ENCODE measurements at places on chromosomes 3 and 15. TPM values are rescaled to one million over a fixed set of nuclear protein-coding genes. Genes with fewer than 3 reads are reported as not detected.

GRCh38 chr15:75733761-75734651 is 21.4 kb upstream of the CSPG4 start:
- DNase-seq, result no peak
- H3K27me3 ChIP-seq, result no peaks in the 10 kb centered on the region
- H3K4me3 ChIP-seq, result no peak overlapping the region
- no peak overlapping the region for H3K27ac ChIP-seq
- no peaks in the 10 kb centered on the region for H3K36me3 ChIP-seq

DNA sequence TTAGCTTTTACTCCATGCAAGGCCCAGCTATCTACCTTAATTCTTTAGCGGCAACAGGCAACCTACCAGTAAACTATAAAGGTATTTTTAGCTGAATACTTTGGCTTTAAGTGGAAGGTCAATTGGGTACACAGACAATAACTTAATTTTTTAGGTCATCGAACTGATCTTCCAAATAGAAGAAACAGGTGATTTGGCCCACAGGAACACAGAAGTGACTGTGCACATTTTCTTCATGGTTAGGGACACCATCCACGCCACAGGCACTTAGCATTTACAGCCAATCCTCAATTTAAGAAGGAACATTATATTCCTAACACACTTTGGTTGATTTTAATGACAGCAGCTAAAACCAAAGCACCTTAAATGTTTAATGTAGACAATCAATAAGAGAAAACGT is 1.9 kb downstream of the ARPP19 start:
- no peaks in the 10 kb centered on the region for H3K36me3 ChIP-seq
- H3K4me1 ChIP-seq, result peaks cover 35% of the 10 kb centered on the region
- H3K27me3 ChIP-seq, result no peaks in the 10 kb centered on the region
- no peak overlapping the region for H3K27ac ChIP-seq
- DNase-seq, result no peak

SUSD5 gene
- 4.0 TPM for total RNA-seq

- peaks cover 13% of the 10 kb centered on the region for H3K4me1 ChIP-seq
- no peak for DNase-seq
- no peaks in the 10 kb centered on the region for H3K27me3 ChIP-seq
- H3K27ac ChIP-seq, result no peak overlapping the region
Observed at GRCh38 chr3:100080573-100080972, 33.7 kb downstream of the FILIP1L start.

ANKRD63 gene
- total RNA-seq, result not detected

DNA sequence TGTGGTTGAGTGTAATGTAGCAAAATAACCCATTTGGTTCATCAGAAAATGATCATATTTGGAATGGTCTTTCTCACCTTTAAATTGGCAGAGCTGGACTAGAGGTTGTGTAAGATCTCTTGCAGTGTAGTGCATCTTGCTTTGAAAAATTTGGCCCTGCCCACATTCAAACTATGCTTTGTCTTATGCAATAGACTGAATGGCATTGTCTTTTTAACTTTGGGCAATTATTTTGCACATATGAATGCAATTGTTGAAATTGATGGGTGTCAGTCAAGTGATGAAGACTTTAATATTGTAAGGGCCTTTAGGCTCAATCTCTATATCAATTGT is 381.4 kb downstream of the GRM7 start:
- no peak for DNase-seq
- no peak overlapping the region for H3K27ac ChIP-seq
- no peaks in the 10 kb centered on the region for H3K27me3 ChIP-seq
- H3K4me1 ChIP-seq, result peaks cover 8% of the 10 kb centered on the region
- no peak overlapping the region for H3K4me3 ChIP-seq

DNA sequence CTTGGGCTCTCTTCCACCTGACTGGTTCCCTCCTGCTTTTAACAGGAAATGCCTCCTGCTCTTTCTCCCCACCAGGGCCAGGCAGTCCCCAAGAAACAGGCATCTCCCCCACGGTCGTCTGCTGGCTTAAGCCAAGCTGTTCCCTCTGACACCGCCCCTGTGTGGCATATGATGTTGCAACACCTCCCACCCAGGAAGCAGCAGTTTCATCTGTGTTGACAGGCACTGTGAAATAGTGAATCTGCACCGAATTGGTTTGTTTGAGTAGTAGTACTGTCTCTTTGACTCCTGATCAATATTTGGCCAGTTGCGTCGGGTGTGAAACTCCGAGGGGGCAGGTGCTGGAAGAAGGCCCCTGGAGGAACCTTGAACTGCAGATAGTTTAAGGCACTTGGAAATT is 188.8 kb downstream of the FEZF2 start:
- no peak for DNase-seq
- H3K4me3 ChIP-seq, result no peak overlapping the region
- H3K27ac ChIP-seq, result no peak overlapping the region
- H3K27me3 ChIP-seq, result no peaks in the 10 kb centered on the region
- no peaks in the 10 kb centered on the region for H3K36me3 ChIP-seq

GRCh38 chr3:187198490-187198889 is 1.2 kb downstream of the RTP1 start:
- no peak for DNase-seq
- no peaks in the 10 kb centered on the region for H3K27me3 ChIP-seq
- H3K4me3 ChIP-seq, result no peak overlapping the region

DNA sequence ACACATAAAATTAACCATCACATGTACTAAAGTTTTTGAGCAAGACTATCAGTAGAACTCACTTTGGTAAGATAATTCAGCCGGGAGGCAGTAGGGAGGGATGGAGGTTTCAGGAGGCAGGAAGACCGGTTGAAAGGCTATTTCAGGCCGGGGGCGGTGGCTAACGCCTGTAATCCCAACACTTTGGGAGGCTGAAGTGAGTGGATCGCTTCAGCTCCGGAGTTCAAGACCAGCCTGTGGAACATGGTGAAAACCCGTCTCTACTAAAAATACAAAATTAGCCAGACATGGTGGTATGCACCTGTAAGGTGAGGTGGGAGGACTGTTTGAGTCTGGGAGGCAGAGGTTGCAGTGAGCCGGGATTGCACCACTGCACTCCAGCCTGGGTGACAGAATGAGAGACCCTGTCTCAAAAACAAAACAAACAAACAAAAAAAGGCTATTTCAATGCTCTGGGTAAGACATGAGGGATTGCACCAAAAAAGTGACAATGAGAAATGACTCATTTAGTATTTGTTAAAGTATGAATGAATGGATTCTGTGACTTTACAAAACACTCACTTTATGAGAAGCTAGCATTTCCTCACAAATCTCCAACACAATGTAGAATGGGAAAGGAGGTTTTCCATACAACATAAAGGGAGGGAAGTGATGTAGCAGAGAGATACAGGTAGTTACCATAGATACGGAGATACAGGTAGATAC is 43.9 kb downstream of the SH3BP5 start:
- H3K4me3 ChIP-seq, result no peak overlapping the region
- peaks cover 71% of the 10 kb centered on the region for H3K4me1 ChIP-seq
- no peak overlapping the region for H3K27ac ChIP-seq
- H3K27me3 ChIP-seq, result no peaks in the 10 kb centered on the region
- no peak for DNase-seq
- H3K36me3 ChIP-seq, result no peaks in the 10 kb centered on the region

DNA sequence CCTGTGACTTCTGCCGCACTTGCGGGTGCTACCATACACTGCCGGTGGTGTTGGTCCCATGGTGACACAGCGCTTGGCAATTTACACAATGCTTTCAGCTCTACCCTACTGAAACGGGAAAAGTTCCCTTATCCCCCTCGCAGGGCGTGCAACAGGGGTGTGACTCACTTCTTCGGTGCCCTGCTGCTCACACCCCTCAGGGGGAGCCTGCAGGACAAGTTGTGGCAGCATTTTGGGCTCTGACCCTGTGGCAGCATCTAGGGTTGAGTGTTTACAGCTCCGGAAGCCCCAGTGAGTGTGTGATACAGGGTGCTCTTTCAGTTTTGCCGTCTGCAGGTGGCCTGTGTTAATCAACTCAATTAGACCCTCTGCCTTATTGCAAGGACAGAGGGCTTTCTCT is 324.7 kb upstream of the RGMA start:
- H3K27ac ChIP-seq, result no peak overlapping the region
- no peak overlapping the region for H3K4me3 ChIP-seq
- no peaks in the 10 kb centered on the region for H3K4me1 ChIP-seq
- DNase-seq, result no peak
- no peaks in the 10 kb centered on the region for H3K36me3 ChIP-seq

CPNE9 gene
- not detected for total RNA-seq

SLC51B gene
- not detected for total RNA-seq

VILL gene
- total RNA-seq, result 59.8 TPM

ASB14 gene
- not detected for total RNA-seq

DNA sequence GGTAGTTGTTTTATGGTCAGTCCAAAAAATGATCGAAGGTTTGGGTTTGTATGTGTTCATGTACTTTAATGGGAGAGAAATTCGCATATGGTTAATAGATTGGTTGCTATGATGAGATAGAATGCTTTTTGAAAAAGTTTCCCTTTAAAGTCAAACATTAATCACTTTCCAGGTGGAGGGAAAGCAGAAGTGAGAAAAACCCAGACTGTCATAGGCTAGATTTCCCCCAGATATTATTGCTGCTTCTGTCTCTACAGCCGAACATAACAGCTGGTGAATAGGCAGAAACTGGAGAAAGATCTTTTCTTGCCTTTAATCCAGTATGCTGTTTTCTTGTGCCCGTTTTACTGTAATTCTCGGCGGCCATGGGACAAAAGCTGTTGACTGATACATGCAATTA is 287.6 kb downstream of the SOX2 start:
- H3K27me3 ChIP-seq, result no peaks in the 10 kb centered on the region
- no peak overlapping the region for H3K27ac ChIP-seq
- no peaks in the 10 kb centered on the region for H3K36me3 ChIP-seq
- peaks cover 13% of the 10 kb centered on the region for H3K4me1 ChIP-seq
- no peak for DNase-seq

GRCh38 chr3:65548848-65549625 is 489.7 kb downstream of the MAGI1 start:
- peak overlapping the region; percentile 62 for H3K27ac ChIP-seq
- no peak for DNase-seq
- no peaks in the 10 kb centered on the region for H3K27me3 ChIP-seq
- H3K36me3 ChIP-seq, result no peaks in the 10 kb centered on the region
- H3K4me1 ChIP-seq, result peaks cover 22% of the 10 kb centered on the region

KIF7 gene
- 13.9 TPM for total RNA-seq

DNA sequence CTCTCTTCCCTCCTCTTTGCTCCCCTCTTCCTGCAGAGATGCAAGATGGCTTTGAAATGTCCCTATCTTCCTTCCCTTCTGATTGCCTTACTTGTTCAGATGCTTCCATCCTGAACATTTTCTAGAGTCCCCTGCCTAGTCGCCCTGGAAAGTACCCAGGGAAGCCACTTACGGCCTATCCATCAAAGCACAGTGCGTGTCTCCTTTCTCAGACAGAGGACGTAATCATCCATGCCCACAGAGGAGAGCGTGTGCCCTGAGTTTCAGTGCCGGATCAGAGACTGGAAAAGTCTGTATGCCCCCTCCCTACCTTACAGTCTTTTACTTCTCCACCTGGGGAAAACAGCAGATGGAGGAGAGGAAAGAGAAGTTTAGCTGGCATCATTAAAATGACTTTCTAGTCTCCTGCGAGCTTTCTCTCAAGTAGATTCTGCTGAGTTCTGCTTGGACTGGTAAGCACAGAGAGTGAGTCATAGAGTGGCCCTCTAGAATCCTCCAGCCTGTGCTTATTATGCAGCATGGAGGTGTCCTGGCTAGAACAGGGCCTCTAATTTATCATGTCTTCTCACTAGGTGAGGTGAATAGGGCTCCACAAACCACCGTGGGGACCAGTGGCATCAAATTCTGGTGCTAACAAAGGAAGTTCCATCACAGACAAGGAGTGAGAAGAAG is 114.6 kb downstream of the SLCO3A1 start:
- H3K27me3 ChIP-seq, result no peaks in the 10 kb centered on the region
- H3K27ac ChIP-seq, result no peak overlapping the region
- H3K4me3 ChIP-seq, result no peak overlapping the region
- H3K36me3 ChIP-seq, result no peaks in the 10 kb centered on the region
- peaks cover 27% of the 10 kb centered on the region for H3K4me1 ChIP-seq

GRCh38 chr15:76930831-76931396 is 635 bp upstream of the RCN2 start:
- H3K36me3 ChIP-seq, result peaks cover 10% of the 10 kb centered on the region
- peak overlapping the region; percentile 93 for H3K27ac ChIP-seq
- peak overlapping the region; percentile 74 for H3K4me3 ChIP-seq
- H3K4me1 ChIP-seq, result peaks cover 26% of the 10 kb centered on the region

- no peak overlapping the region for H3K4me3 ChIP-seq
- no peaks in the 10 kb centered on the region for H3K4me1 ChIP-seq
- H3K27ac ChIP-seq, result no peak overlapping the region
- DNase-seq, result peak; percentile 65
- H3K36me3 ChIP-seq, result peaks cover 4% of the 10 kb centered on the region
Observed at GRCh38 chr15:76840830-76841460, 64.2 kb downstream of the SCAPER start.

CD86 gene
- total RNA-seq, result 0.87 TPM

DNA sequence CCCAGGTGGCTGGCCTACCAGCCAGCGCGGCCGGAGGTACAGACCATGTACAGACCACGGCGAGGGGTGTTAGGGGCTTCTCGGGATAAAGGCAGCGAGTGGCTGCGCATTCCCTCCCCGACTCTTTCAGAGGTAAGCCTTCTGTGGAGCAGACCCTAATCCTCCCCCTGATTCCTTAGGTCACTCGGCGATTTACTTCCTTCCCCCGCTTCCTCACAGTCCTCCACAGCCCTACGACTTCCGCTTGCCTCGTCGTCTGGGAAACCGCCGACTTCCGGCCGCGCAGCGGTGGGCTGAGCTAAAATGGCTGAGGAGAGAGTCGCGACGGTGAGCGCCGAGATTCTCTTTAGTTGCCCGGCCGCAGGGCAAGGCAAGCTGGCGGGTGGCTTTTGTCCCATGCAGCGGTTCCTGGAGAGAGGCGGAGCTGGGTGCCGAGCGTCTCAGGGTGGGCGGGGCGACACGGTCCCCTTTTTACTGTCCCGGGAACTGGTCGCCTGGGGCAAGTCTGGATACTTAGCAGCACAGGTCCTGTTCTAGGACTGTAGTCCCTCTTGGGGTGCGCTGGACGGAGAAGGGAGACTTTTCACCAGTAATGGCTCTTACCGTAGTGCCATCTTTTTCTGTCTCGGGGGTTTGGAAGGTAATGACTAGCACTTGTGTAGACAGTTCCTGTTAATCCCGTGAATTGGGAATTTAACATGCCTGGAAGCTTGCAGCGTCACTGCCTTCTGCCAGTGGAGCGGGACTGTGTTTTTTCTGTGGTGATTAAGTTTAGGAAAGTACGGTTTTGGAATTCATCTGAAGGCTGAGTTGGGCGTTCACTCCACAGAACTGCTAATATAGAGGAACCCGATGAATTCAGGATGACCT is at the start of the genes BBS4 and HIGD2B:
Gene BBS4 (plus strand): TSS at position 283 of the 870 bp plus-strand sequence. CDS start 21 bp downstream, at position 304.
Gene HIGD2B (minus strand): TSS at position 258 of the 870 bp plus-strand sequence. CDS start 9,808 bp downstream, outside the sequence.
- no peaks in the 10 kb centered on the region for H3K27me3 ChIP-seq
- peak within 1 kb of the TSS; percentile 73 for H3K4me3 ChIP-seq
- peaks cover 16% of the 10 kb centered on the region for H3K4me1 ChIP-seq
- peak within 1 kb of the TSS; percentile 90 for H3K27ac ChIP-seq
- peak; percentile 97 for DNase-seq
- H3K36me3 ChIP-seq, result no peaks in the 10 kb centered on the region

BAHD1 gene
- 5.3 TPM for total RNA-seq

- no peaks in the 10 kb centered on the region for H3K27me3 ChIP-seq
- H3K4me3 ChIP-seq, result no peak overlapping the region
- no peaks in the 10 kb centered on the region for H3K4me1 ChIP-seq
- DNase-seq, result no peak
- H3K27ac ChIP-seq, result no peak overlapping the region
- peaks cover 20% of the 10 kb centered on the region for H3K36me3 ChIP-seq
Observed at GRCh38 chr15:49339656-49340055, 83.4 kb upstream of the FGF7 start.

NUP210 gene
- total RNA-seq, result 17.0 TPM

KBTBD13 gene
- total RNA-seq, result not detected

GRAMD1C gene
- 8.4 TPM for total RNA-seq

AMOTL2 gene
- 71.4 TPM for total RNA-seq

- H3K4me3 ChIP-seq, result no peak overlapping the region
- no peak overlapping the region for H3K27ac ChIP-seq
- peaks cover 31% of the 10 kb centered on the region for H3K36me3 ChIP-seq
- DNase-seq, result no peak
Observed at GRCh38 chr3:88117683-88118082, 32.1 kb upstream of the C3orf38 start.

All from stomach (tissue), 19 donors.